Lower lobe of right lung (tissue), 2 donors: ENCODE measurements at places on chromosomes 1 and 21. TPM values are rescaled to one million over a fixed set of nuclear protein-coding genes. Genes with fewer than 3 reads are reported as not detected.

GRCh38 chr1:178057912-178058534 is 35.9 kb upstream of the RASAL2 start:
- no peak for DNase-seq
- no peaks in the 10 kb centered on the region for H3K36me3 ChIP-seq
- H3K27me3 ChIP-seq = no peaks in the 10 kb centered on the region
- peak overlapping the region; percentile 60 for H3K27ac ChIP-seq

GRCh38 chr1:117373932-117374331 is 6.7 kb downstream of the MAN1A2 start:
- H3K27me3 ChIP-seq = no peaks in the 10 kb centered on the region
- no peak overlapping the region for H3K4me3 ChIP-seq
- no peaks in the 10 kb centered on the region for H3K36me3 ChIP-seq
- H3K4me1 ChIP-seq = peaks cover 38% of the 10 kb centered on the region

GRCh38 chr1:78471890-78472620 is 18.7 kb upstream of the PTGFR start:
- no peaks in the 10 kb centered on the region for H3K27me3 ChIP-seq
- no peaks in the 10 kb centered on the region for H3K4me1 ChIP-seq
- H3K36me3 ChIP-seq = no peaks in the 10 kb centered on the region
- H3K27ac ChIP-seq = no peak overlapping the region
- no peak for DNase-seq

GRCh38 chr1:26471498-26472319 is 531 bp upstream of the HMGN2 start:
- peak; percentile 90 for DNase-seq
- peaks cover 38% of the 10 kb centered on the region for H3K4me1 ChIP-seq
- no peaks in the 10 kb centered on the region for H3K27me3 ChIP-seq
- H3K36me3 ChIP-seq = peaks cover 42% of the 10 kb centered on the region
- H3K27ac ChIP-seq = peak overlapping the region; percentile 100
- H3K4me3 ChIP-seq = peak overlapping the region; percentile 99

DNA sequence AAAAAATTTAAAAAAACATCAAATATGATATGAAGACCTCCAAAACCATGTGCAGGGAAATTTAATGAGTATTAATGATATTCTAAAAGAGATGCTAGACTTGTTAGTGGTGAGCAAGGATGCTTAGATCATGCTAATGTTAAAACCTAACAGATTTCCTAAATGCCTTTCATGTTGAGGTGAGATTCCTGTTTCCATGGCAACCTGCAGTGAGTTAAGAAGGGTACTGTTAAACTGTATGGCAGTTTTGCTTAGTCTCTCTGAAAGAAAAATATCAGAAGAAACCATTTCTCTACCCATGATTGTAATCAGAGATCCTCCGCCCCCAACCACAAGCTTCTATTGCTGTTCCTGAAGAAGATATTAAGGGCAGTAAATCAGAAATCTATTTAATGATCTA is 321.6 kb upstream of the LRRC7 start:
- H3K27me3 ChIP-seq = no peaks in the 10 kb centered on the region
- no peak overlapping the region for H3K27ac ChIP-seq
- no peaks in the 10 kb centered on the region for H3K4me1 ChIP-seq
- no peak overlapping the region for H3K4me3 ChIP-seq
- DNase-seq = no peak
- no peaks in the 10 kb centered on the region for H3K36me3 ChIP-seq

DNA sequence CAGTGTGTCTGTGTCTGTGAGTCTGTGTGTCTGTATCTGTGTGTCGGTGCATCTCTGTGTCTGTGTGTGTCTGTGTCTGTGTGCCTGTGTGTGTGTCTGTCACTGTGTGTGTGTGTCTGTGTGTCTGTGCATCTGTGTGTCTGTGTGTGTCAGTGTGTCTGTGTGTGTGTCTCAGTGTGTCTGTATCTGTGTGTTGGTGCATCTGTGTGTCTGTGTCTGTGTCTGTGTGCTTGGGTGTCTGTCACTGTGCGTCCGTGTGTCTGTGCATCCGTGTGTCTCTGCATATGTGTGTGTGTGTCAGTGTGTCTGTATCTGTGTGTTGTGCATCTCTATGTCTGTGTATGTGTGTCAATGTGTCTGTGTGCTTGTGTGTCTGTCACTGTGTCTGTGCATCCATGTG is 44.7 kb upstream of the POFUT2 start:
- H3K27me3 ChIP-seq = no peaks in the 10 kb centered on the region
- peaks cover 16% of the 10 kb centered on the region for H3K4me1 ChIP-seq
- H3K4me3 ChIP-seq = no peak overlapping the region
- H3K27ac ChIP-seq = no peak overlapping the region
- DNase-seq = no peak

- H3K36me3 ChIP-seq = peaks cover 25% of the 10 kb centered on the region
- H3K4me1 ChIP-seq = peaks cover 8% of the 10 kb centered on the region
- H3K27me3 ChIP-seq = no peaks in the 10 kb centered on the region
- H3K4me3 ChIP-seq = no peak overlapping the region
Observed at GRCh38 chr1:23408797-23409290, 15.7 kb downstream of the TCEA3 start.

DNA sequence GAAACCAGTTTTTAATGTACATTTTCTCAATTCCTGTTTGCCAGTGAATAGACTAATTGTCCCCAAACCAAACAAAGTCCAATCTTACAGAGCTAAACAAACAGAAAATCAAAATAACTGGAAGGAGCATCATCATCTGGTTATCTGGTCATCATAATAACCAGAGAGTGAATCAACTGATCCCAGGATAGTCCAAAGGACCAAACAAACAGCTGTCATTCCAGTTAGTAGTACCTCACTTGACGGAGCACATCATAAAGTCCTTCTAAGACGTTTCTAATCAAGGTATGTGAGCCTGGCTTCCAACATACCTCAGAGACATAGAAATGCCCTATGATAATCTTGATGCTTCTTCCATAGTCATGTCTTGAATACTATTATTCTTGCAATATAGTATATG is 240.5 kb downstream of the LTN1 start:
- DNase-seq = no peak
- no peaks in the 10 kb centered on the region for H3K27me3 ChIP-seq
- H3K27ac ChIP-seq = no peak overlapping the region

DNA sequence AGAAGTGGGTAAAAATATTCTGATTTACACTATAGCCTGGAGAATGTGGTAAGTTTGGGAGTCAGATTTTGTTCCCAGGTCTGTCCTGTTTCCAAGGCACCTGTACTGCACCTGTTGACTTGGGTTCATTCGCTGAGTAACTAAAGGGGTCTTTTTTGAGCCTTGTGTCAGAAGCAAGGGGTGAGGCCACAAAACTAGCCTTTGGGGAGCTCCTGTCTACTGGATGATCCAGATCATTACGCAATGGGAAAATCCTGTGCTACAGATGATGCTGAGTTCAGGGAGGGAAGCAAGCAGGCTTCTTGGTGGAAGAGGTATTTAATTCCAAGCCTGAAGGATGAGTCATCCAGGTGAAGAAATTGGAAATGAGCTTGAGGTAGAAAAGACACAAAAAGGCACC is 424.0 kb downstream of the MATN1 start:
- no peaks in the 10 kb centered on the region for H3K36me3 ChIP-seq
- no peak for DNase-seq
- H3K27ac ChIP-seq = no peak overlapping the region
- no peaks in the 10 kb centered on the region for H3K4me1 ChIP-seq

- peak within 1 kb of the TSS; percentile 32 for H3K27ac ChIP-seq
- no peaks in the 10 kb centered on the region for H3K4me1 ChIP-seq
- H3K4me3 ChIP-seq = peak within 1 kb of the TSS; percentile 22
- DNase-seq = no peak
- no peaks in the 10 kb centered on the region for H3K36me3 ChIP-seq
- no peaks in the 10 kb centered on the region for H3K27me3 ChIP-seq
Observed at GRCh38 chr1:117001254-117001927, at the start of gene CD101. TSS of gene CD101 (plus strand) at chr1:117001760. CDS start at chr1:117001818, 58 bp downstream.

Gene LHX8
- total RNA-seq = not detected

Gene TMCC2
- 3.0 TPM for total RNA-seq

Gene KCNE2
- total RNA-seq = not detected

Gene S100A8
- 622 TPM for total RNA-seq

Gene PTAFR
- total RNA-seq = 52.8 TPM

Gene NDC1
- total RNA-seq = 9.9 TPM

Gene MARCKSL1
- total RNA-seq = 34.7 TPM

Gene GPR52
- total RNA-seq = 2.6 TPM
